ENCODE measurements at places on chromosomes 13 and 19.

GRCh38 chr13:44667943-44668342 lies 91.8 kb upstream of the TSC22D1 start:
- no peak for DNase-seq

DNA sequence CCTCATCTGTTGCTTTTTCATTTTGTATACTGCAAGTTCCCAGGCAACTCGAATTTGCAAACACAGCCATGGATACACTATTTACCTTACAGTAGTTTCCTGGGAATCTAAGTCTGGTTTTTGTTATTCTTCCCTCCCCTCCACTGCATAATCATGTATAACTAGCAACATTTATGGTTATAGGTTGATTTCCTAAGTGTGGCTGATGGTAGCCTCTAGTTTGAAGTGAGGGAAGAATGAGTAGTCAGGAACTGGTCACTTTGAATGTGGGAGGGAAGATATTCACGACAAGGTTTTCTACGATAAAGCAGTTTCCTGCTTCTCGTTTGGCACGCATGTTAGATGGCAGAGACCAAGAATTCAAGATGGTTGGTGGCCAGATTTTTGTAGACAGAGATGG lies at the start of gene KCNRG:
TSS of gene KCNRG (plus strand) at position 187 of the 400 bp plus-strand sequence. CDS start at position 237, 50 bp downstream.
- no peak for DNase-seq

GRCh38 chr19:45103156-45103507 lies 10.2 kb downstream of the PPP1R37 start:
- peak; percentile 42 for DNase-seq

DNA sequence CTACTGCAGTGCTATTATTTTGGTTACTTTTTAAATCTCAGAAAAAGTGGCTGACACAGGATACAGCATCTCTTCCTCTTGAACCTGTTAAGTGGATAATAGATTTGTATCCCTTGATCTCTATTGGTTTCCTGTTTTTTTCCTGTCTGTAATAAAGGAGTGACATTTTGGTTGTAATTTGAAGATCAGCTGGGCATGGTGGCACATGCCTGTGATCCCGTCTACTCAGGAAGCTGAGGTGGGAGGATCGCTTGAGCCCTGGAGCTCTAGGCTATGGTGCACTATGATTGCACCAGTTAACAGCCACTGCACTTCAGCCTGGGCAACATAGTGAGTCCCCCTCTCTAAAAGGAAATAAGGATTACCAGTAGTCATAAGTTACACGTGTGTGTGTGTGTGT lies 46.8 kb downstream of the METTL21C start:
- no peak for DNase-seq

DNA sequence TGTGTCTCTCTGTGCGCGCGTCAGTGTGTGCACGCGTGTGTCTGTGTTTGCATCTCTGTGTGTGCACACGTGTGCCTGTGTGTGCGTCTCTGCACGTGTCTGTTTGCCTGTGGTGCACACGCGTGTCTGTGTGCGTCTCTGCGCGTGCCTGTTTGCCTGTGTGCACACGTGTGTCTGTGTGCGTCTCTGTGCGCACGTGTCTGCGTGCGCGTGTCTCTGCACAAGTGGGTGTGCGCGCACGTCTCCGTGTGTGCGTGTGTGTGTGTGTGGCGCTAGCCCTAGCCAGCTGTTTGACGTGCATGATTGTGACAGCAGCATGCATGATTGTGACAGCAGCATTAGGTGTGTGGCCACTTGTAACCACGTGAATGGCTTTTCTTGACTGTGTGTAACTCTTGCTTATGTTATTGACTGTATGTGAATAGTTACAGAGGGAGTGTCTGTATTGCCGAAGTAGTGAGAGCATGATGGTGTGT lies 31.1 kb downstream of the ZNF146 start:
- no peak for DNase-seq

DNA sequence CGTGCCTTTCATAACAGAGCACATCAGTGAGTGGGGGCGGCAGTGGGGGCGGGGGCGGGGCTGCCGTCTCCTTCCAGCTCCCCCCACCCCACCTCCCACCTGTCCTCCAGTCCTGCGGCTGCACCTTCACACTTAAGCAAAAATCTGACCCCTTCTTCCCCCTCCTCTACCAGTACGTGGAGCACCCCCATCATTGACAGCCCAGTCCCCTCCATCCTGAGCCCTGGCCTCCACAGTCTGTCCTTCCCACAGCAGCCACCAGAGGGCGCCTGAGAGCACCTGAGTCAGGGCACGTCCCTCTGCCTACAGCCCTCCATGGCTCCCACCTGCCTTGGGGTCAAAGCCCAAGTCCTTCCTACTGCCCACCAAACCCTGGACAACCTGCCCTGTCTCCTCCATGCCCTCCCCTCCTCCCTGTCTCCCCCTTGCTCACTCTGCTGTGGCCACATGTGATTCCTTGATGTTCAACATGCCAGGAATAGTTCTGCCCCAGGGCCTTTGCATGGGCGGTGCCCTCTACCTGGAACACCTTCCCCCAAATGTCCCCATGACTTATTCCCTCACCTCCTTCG lies 4.0 kb downstream of the EBI3 start:
- DNase-seq, result peak; percentile 54

GRCh38 chr19:2129486-2129885 lies 21.9 kb downstream of the AP3D1 start:
- no peak for DNase-seq

GRCh38 chr13:25207291-25207810 lies 35.3 kb upstream of the AMER2 start:
- DNase-seq, result no peak

GRCh38 chr13:113466383-113466782 lies 13.1 kb upstream of the ADPRHL1 start:
- DNase-seq, result no peak

GRCh38 chr19:55645512-55645881 lies 2.0 kb downstream of the ZNF581 start:
- DNase-seq, result no peak

DNA sequence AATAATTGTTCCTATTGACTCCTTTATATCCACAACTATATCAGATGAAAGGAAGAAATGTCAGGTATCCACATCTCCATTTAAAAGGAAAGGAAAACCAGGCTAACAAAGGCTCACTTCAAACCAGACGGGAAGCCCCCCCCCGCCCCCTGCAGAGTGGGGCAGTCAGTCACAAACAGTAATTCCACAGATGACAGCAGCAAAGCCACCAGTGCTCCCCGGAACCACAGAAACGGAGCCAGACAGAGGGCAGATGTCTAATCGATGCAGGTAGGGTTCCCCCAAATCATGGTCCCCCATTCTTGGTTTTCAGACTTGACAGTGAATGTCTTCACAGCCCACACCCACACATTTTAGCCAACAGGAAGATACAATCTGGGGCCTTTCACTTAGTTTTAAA lies 100.8 kb downstream of the STK24 start:
- no peak for DNase-seq

DNA sequence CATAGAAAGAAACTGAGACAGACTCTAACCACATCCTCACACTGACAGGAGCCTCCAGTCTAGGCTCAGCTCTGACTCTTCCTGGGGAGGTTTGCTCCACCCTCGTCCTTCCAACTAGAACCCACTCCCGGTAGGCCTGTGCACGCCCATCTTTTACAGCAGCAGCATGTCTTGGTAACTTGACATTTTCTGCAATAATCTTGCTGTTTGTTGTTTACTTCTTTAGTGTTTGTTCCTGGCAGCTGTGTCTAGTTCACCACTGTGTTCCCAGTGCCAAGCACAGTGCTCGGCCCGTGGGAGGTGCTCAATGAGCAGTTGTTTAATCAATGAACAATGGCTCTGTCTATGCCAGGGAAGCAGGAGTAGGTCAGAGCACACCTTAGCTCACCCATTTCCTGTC lies 23.1 kb upstream of the ZNF729 start:
- DNase-seq, result no peak

- no peak for DNase-seq
These were observed 65.2 kb downstream of the RAP2A start for GRCh38 chr13:97499181-97499580.

GRCh38 chr19:33490041-33490451 lies 31.5 kb downstream of the PEPD start:
- no peak for DNase-seq

DNA sequence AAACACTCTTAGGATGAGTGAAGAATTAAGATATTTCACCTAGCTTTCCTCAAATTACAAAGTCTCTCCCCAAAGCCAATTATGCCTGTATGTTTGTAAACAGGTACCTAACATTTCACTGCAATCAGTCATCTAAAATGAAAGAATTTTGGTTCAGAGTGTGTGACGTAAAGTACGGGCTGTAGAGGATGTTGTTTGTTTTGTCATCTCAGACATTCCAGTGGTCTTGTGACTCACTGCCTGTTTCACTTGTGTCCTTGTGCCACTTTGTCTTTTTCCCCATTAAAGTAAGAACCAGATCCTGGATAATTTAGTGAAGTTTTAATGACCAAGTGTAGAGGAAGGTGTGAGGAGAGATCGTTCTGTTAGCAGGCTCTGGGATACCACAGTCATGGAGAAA lies 28.6 kb upstream of the EID2 start:
- DNase-seq, result no peak

- no peak for DNase-seq
These were observed 13.0 kb downstream of the OPA3 start for GRCh38 chr19:45571457-45572220.

- no peak for DNase-seq
These were observed 578.2 kb upstream of the SLITRK6 start for GRCh38 chr13:86377451-86377850.

- no peak for DNase-seq
These were observed 59.6 kb downstream of the RBM26 start for GRCh38 chr13:79346300-79346914.

GRCh38 chr19:35459414-35460082 lies 11.5 kb downstream of the FFAR2 start:
- DNase-seq, result no peak

- DNase-seq, result no peak
These were observed 897 bp downstream of the ETHE1 start for GRCh38 chr19:43525836-43526771.

DNA sequence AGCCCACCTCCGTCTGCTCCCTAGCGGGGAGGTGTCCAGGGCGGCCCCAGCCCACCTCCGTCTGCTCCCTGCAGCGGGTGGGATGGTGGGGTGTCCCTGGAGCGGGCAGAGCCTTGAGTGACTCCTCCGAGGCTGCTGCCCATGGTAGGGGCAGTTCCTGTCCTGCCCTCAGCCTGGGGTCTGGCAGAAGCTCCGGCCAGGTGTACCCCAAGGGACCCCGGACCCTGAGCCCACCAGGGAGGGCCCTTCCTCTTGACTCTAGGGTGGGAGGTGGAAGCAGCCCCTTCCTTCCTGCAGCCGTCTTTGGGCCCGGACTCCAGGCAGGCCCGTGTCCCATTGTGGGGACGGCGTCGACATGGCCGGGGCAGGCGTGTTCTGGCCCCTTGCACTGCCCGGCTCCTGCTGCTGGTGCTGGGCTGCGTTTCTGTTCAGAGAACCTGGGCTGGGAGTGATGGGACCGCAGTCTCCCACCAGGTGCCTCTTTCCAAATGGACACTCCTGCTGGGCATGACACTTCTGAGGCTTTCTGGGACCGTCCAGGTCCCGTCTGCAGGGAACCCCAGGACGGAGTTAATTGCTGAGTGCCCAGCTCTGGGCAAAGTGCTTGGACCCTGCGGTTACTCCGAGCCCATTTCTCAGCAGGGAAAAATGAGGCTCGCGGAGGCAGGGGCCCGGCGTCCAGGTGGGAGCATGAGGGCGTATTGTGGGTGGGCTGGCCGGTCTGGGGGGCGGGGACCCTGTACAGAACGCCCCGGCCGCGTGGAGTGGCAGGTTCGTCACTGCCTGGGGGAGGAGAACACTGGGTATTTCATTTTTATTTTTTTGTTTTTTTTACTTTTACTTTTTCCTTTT lies 19.8 kb downstream of the ARID3A start:
- no peak for DNase-seq

DNA sequence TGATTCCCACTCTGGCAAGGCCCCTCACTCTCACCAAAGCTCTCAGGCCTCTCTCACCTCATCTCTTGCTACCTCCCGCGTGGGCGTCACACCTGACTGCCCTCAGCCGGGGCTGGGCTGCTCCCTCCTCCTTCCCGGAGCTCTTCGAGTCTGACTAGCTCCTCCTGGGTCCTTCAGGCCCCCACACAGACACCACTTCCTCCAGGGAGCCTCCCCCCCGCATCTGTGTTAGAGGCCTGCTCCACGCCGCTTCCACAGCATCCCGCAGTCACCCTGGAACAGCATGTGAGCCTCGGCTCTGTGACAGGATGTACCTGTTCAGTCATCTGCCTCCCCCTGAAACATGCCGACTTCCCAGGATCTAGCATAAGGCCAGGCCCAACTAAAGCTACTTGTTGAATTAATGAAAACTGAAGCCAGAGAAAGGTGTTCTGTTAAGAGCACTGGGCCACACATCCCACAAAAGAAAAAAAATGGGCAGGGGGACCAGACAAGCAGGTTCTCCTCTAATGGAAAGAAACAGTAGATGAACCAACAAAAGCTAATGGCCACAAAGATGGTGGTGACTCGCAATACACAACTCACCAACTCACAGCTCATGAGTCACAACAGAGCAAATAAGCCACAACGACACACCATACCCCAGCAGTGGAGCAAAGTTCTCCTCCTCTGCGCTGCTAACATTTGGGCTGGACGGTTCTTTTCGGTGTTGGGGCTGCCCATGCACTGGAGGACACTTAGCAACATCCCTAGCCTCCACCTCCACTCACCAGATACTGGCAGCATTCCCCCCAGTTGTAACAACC lies 3.0 kb downstream of the PPP6R1 start:
- DNase-seq, result peak; percentile 40

DNA sequence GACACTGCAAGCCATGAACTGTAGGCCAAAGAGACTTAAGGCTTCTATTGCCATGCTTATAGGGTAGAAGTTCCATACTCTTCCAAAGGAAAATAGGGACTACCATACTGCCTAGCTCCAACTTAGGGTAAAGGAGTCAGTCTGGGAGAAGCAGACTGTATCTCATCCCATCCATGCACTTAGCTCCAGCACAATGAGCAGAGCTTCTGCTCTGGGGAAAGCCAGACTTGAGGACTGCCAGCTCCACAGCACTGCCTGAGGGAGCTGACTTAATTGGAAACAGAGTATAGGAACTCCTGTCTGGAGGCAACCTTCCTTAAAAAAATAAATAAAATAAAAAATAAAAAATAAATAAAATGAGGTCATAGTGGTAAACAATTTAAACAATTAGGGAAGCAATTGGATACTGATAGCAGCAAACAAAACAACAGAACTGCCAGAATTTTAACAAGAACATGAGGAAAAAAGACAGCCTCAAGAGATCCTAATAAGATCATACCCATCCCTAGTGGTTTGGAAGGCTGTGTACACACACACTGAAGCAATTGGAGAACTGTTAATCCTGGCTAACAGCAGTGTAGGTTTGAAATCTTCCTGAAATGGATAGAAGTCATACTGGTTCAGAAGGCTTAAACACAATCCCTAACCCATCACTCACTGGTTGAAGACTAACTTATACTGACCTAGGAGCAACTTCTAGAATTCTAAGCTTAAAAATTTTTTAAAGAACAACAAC lies 550.1 kb downstream of the TBC1D4 start:
- no peak for DNase-seq

- DNase-seq, result peak; percentile 56
These were observed 7.1 kb upstream of the DPP9 start for GRCh38 chr19:4730740-4731171.

DNA sequence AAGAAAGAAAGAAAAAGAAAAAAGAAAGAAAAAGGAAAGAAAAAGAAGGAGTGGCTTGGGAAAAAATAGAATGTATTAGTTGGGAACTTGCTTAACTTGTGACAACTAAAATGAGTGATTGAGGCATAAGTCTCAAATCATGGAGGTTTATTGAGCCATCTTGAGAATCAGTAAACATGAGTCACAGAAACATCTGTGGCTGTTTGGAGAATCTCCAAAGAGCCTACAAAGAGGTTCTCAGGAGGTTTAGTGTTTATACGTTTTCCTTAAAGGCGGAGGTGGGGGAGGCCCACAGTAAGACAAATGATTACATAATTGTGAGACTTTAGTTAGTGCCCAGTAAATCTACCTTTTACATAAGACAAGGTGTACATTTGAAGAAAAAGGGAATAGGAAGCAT lies 38.6 kb downstream of the WDR87 start:
- DNase-seq, result no peak
